ENCODE measurements at places on chromosomes 1 and 21.

GRCh38 chr1:43405219-43405875 is 15.6 kb downstream of the SZT2 start:
- no peak overlapping the region for H3K4me3 ChIP-seq
- no peaks in the 10 kb centered on the region for H3K27me3 ChIP-seq

DNA sequence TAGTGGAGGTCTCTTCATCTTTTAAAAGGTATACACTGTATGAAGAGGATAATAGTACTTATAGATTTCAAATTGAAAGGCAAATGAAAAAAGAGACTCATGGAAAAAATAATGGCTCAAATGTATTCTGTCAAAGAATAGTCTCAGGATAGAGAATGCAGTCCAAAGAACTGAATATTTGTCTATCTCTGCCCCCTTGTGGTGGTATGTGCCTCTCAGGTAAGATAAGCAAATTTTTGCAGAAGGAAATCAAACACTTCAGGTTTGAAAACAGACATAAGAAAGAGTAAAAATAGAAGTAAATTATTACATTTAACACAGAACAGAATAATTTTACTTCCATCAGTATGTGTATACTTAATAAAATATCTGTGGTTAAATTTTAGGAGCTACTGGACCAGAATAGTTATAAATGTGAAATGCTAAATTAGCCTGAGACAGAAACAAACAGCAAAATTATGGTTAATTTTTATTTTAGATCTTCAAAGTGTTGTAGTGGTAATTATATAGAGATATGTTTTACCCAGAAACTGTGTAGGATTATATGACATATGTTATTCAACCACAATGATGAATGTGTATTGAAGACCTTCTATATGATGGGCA is 164.4 kb upstream of the PALMD start:
- no peak overlapping the region for H3K27ac ChIP-seq
- no peaks in the 10 kb centered on the region for H3K4me1 ChIP-seq
- H3K4me3 ChIP-seq: no peak overlapping the region
- H3K36me3 ChIP-seq: no peaks in the 10 kb centered on the region
- peak; percentile 23 for DNase-seq

DNA sequence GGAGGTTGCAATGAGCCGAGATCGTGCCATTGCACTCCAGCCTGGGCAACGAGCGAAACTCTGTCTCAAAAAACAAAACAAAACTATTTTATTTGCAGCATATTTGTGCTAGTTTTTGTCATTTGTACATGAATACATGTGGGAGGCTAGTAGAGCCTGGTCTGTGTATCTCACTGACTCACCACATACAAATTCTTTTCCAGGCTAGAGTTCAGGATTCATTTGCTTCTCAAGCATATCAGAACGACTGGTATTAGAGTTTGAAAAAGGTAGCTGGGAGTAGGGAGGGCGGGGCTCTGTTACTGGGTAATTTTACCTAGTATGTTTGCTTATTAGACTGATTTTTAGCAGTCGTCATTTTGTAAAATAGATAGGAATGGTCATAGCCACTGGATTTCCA is 4.5 kb upstream of the TOR3A start:
- H3K4me1 ChIP-seq: peaks cover 17% of the 10 kb centered on the region
- no peaks in the 10 kb centered on the region for H3K27me3 ChIP-seq
- H3K4me3 ChIP-seq: no peak overlapping the region
- DNase-seq: no peak

GRCh38 chr1:58123051-58123450 is 423.5 kb downstream of the OMA1 start:
- no peaks in the 10 kb centered on the region for H3K27me3 ChIP-seq
- no peak overlapping the region for H3K4me3 ChIP-seq
- H3K36me3 ChIP-seq: no peaks in the 10 kb centered on the region
- no peak overlapping the region for H3K27ac ChIP-seq
- no peak for DNase-seq
- peaks cover 4% of the 10 kb centered on the region for H3K4me1 ChIP-seq

GRCh38 chr1:67433837-67434236 is 3.6 kb upstream of the SERBP1 start:
- peaks cover 15% of the 10 kb centered on the region for H3K36me3 ChIP-seq
- H3K27ac ChIP-seq: no peak overlapping the region
- DNase-seq: no peak

DNA sequence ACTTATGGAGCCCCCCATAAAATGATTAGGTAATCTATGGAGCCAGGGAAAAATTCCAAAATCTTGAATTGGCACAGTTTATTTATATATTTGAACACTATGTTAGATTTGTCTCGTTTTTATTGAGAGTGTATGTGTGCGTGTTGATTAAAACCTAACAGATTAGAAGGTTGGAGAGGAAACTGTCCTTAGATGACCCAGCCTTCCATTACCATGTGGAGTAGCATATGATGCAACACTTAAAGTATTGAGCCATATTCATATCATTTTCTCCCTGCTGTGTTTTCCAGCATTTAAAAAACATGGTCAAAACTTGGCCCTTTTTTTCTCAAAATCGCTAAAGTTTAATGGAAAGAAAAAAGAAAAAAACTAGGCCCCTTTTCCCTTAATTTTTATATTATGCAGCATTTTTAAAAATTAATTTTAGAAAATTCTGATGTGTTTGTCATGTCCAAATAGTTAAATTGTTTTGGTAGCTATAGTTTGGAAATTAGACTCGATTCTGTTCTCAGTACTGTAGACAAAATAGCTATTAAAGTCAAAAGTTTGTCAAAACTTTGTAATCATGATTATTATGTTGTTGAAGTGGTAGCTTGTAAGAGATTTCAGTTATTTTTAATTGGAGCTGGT is 2.3 kb downstream of the LRRC8D start:
- H3K36me3 ChIP-seq: peaks cover 7% of the 10 kb centered on the region
- H3K4me1 ChIP-seq: peaks cover 21% of the 10 kb centered on the region
- DNase-seq: no peak
- no peak overlapping the region for H3K4me3 ChIP-seq
- peaks cover 6% of the 10 kb centered on the region for H3K27me3 ChIP-seq

DNA sequence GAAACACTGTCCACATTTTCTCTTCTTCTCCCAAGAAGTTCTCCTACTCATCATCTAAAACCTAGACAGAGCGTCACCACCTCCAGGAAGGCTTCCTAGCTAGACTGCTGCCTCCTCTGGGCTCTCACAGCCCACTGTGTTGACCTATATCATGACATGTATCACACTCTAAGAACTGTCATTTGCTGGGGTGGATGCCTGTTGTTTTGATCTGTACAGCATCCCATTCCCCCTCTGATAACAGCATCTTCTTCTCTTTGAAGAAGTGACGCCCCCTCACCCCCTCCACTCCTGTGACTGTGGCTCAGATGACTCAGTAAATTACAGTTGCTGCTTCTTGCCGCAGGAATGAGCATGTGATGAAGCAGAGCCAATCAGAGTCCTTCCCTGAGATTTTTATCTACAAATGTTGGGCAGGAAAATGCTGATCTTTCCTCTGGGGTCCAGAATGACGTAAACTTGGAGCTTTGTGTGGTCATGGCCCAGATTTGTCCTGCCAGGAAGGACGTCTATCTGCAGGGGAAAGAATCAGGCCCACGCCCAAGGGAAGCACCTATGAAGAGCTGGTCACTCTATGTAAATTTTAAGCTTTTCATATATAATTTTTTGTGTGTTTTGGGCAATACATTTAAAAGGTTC is 28.0 kb upstream of the FOXO6 start:
- peak; percentile 34 for DNase-seq
- H3K4me1 ChIP-seq: peaks cover 9% of the 10 kb centered on the region
- H3K36me3 ChIP-seq: no peaks in the 10 kb centered on the region

DNA sequence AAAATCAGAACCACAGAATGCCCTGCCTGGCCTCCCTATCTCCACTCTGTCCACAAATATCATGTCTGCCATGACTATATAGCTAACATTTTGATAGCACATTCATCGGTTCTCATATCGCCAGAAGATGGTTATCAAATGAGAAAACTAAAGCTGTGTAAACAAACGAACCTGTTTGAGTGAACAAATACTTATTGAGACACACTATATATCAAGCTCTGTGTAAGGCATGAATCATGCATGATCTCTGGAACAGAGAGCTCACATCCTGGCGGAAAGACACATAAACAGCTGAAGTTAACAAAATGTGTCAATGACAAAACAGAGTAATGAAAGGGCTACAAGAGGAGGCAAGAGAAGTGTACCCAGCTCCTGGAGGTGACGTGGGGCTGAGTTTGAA is 13.1 kb downstream of the KCND3 start:
- no peak overlapping the region for H3K4me3 ChIP-seq
- no peak for DNase-seq
- H3K36me3 ChIP-seq: no peaks in the 10 kb centered on the region
- peaks cover 38% of the 10 kb centered on the region for H3K27me3 ChIP-seq
- H3K4me1 ChIP-seq: no peaks in the 10 kb centered on the region
- no peak overlapping the region for H3K27ac ChIP-seq

- no peak overlapping the region for H3K27ac ChIP-seq
- no peaks in the 10 kb centered on the region for H3K36me3 ChIP-seq
- no peak for DNase-seq
- no peak overlapping the region for H3K4me3 ChIP-seq
- H3K27me3 ChIP-seq: no peaks in the 10 kb centered on the region
- no peaks in the 10 kb centered on the region for H3K4me1 ChIP-seq
Measured at GRCh38 chr1:237583756-237584155, 307.0 kb downstream of the ZP4 start.
